ENCODE measurements at places on chromosomes 11 and 22.

GRCh38 chr11:105609341-105609781, 512 bp upstream of the GRIA4 start:
- no peak for DNase-seq

DNA sequence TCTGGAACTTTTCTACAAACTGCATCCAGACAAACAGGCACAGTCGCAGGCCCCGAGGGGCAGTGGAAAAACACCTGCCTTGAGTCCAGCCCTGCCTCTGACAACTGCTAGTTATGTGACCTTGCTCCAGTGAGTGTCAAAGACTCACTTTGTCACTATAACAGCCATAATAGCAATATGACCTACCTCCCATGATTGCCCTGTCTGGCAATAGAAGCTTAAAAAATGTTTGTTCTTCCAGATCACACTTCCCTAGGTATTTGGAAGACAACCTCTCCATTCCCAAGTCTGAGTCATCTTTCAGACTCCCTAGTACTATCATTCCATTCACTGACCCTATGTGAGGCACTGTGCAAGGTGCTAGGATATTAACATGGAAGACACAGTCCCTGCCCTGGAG, 74.5 kb downstream of the RPL27A start:
- DNase-seq: no peak

GRCh38 chr22:47748957-47749356, 986.5 kb downstream of the TBC1D22A start:
- DNase-seq: no peak

DNA sequence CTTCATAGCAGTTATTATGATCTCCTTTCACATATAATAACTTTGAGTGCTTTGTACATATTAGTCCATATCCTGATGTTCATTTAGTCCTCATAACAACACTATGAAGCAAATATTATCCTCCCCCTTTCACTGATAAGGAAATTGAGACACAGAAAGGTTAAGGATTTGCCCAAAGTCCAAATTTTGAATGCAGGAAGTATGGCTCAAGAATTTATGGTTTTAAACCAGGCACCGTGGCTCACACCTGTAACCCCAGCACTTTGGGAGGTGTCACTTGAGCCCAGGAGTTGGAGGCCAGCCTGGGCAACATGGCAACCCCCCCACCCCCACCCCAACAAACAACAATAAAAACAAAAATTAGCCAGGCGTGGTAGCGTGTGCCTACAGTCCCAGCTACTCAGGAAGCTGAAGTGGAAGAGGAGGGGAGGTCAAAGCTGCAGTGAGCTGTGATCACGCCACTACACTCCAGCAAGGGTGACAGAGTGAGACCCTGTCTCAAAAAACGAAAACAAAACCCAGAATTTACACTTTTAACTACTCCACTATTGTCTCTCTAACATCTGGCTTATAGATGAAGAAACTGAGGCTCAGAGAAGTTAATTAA, 8.6 kb downstream of the CCDC34 start:
- no peak for DNase-seq

- DNase-seq: no peak
Measured at GRCh38 chr11:82261367-82261766, 472.3 kb downstream of the FAM181B start.

DNA sequence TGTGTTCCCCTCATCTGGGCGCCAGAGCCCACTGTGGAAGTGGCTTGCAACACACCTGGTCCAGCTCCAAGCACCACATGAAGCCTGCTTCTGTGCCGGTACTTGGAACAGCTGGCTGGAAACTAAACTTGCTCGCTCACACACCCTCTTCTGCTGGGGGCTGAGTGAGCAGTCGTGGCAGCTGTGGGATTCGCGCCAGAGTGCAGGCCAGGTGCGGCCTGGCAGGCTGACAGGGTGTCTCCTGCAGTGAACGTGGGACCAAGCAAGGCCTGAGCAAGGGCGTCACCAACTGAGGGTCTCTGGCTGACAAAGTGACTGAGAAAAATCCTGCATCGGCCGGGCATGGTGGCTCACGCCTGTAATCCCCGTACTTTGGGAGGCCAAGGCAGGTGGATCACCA, 15.2 kb downstream of the SMC1B start:
- DNase-seq: no peak

DNA sequence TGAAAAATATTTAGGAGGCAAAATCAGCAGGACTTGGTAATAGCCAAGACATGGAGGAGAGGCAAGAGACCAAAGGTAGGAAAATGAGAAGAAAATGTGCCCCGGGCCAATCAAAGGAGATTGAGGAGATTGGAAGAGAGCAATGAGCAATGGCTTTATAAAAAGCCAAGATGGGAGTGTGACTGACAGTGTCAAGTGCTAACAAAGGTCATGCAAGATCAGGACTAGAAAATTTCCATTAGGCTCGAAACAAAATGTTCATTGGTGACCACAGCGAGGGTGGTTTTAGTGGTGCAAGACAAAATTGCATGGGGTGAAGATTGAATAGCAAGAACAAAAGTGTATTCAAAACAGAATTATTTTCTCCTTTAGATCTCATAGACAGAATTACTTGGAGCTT, 45.2 kb upstream of the TBCEL start:
- no peak for DNase-seq

- DNase-seq: no peak
Measured at GRCh38 chr11:123630126-123630608, 24.3 kb downstream of the SCN3B start.

DNA sequence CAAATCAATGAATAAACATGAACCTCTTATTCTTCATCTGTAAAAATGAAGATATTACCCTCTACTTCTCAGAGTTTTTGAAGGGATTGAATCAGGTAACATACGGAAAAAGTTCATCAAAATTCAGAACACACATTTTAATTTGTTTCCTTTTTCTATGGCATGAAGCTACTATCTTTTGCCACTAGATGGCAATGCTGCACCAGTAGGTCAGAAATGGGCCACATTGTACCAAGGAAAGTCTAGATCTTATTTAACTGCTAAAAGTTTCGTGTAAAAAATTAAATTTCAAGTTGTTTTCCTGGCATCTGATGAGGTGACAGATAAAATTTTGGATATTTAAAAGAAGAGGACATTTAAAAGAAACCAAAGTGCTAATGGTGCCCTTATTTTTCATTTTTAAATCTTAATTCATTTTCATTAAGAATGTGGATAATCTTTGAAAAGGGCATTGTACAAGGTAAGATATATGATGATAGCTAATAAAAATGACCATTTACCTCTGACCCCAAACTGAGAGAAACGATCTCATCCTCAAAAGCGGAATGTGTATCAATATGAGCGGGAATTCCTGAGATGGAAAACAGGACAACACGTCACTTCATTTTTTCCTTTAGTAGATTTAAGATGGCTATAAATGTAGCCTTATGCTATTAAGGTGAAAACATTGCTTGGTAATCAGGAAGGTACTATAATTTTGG, 16.1 kb downstream of the ALKBH8 start:
- peak; percentile 68 for DNase-seq

DNA sequence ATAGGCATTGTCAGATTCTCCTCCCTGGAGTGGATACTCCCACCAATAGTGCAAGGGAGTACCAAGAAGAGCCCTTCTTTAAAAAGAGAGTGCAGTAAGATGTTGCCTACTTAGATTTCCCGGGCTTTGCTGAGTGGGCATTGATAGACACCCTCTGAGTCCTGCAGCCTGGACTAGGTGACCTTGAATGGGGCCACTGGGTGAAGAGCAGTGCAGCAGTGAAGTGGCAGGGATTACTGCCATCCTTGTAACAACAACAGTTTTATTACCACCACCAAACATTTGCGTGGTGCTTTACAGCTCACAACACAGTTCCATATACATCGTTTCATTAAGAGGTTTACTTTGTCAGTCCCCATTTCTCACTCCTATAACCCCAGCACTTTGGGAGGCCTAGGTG, 59.4 kb downstream of the MICAL2 start:
- no peak for DNase-seq

- DNase-seq: no peak
Measured at GRCh38 chr11:24543771-24544170, 46.9 kb downstream of the LUZP2 start.

- peak; percentile 77 for DNase-seq
Measured at GRCh38 chr11:123421589-123421988, 8.5 kb upstream of the GRAMD1B start.

DNA sequence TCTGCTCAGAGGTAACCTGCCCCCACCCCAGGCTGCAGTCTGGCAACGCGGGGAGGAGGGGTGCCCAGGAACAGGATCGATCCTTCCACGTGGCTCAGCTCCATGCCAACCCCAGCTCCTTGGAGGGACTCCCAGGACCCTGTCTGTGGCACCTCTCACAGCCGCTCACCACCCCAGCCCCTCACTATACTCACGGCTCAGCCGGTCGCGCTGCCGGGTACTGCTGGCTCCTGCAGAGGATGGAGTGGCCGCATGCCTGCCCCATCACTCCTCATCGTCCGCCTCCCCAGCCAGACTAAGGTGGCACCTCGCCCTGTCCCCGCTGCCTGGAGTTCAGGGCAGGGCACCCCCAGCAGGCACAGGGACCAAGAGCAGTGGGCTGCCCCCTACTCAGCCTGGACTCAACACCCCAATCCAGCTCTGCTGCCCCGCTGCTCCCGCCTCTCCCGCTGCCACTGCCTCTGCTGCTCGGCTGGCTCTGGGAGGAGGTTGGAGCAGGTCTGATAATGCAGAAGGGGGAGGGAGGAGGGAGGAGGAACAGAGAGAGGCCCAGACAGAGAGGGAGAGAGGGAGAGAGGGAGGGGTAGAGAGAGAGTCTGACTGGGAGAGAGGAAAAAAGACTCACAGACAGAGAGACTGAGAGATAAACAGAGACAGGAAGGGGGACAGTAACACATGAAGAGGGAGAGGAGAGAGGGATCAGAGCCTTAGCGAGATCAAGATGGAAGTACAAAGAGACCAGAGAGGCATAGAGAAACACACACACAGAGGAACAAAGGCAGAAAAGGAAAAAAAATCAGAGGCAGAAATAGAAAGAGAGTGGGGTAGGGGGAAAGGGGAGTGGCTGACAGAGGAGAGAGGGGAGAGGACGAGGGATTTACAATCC, at the start of gene PDE2A:
PDE2A (minus strand) TSS at position 480 of the 886 bp plus-strand sequence; CDS start at position 265, 215 bp downstream.
- no peak for DNase-seq

DNA sequence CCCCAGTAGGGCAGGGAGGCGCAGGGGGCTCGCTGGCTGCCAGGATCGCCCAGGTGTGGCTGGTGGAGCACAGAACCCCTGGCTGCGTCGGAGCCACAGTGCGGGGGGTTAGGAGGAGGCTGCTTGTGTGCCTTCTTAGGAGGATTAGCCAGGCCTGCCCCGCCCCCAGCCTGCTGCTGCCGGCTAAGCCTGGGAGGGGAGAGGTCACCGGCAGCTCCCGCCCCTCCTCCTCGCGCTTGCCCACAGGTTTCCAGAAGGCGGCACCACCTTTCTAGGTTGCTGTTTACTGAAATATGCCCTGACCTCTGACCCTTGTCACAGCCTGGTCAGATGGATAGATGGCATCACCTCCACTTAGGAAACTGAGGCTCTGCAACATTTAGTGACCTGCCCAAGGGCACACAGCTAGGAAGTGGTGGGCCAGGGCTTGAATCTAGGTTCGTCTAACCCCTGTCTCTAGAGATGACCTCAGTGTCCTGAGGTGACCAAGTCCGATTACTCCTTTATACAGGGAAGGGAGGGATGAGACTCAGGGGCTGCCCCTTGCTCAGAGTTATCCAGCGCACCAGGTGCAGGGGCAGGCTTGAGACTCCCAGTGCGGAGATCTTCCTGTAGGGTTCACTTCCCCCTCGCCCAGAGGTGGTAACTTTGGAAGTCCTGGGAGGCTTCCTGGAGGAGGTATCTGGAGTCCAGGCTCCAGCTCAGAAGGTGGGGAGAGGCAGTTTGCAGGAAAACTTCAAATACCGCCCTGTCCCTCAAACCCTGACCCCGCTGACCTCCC, 44.0 kb downstream of the MYO7A start:
- DNase-seq: no peak

DNA sequence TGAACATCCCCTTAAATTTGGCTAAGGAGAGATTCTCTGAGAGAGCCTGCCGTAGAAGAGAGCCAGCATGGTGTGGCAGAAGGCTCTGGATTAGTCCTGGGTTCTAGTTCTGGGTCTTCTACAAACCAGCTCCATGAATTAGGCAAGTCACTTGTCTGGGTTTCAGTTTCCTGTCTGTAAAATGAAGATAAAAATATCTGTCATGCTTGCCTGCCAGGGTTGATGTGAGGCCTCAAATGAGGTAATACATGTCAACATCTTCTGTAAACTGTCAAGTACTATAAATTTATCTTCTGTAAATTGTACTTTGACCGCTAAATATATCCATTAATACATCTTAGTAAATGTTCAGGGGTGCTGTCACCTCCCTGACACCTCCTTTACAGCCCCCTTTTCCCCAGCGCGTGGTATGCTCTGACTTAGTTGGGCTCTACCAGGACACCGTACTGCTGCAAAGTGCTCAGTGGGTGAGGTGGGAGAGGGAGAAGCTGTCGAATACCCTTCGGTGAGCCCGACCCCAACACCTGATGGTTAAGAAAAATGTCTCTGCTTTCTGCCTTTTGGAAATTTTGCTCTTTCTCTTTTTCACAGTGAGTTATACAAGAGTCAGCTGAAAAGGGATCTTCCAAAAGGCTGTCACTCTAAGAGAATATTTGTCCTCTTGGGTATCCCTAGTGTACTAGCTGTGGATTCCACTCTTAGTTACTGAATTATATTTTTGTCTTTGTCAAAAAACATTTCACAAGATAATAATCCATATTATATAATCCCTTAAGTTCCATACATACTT, 15.0 kb downstream of the RBX1 start:
- DNase-seq: peak; percentile 57

GRCh38 chr11:116442238-116442752, 330.5 kb downstream of the BUD13 start:
- DNase-seq: no peak

DNA sequence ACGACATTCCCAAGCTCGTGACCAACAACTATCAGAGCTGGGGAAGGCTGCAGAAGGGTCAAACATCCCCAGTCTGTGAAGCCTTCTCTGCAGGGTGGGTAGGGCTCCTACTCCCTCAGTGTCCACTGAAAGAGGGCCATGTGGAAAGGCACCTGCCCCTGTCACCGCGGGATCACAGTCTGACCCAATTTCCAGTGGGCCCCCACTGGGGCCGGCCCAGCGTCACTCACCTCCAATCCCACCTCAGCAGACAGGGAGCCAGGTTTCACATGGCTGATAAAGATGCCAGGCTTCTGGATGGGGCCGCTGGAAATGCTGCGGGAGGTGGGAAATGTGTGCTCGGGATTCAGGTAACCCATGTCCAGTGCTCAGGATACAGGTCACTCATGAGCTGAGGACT, 20.0 kb downstream of the USH1C start:
- no peak for DNase-seq

GRCh38 chr11:94658386-94658785, 91.2 kb downstream of the PIWIL4 start:
- DNase-seq: no peak

GRCh38 chr11:35116762-35117640, 22.0 kb upstream of the CD44 start:
- peak; percentile 28 for DNase-seq

GRCh38 chr11:17813391-17814059, 78.9 kb downstream of the KCNC1 start:
- DNase-seq: no peak
